ENCODE measurements at places on chromosomes 2 and 18. TPM values are rescaled to one million over a fixed set of nuclear protein-coding genes. Genes with fewer than 3 reads are reported as not detected.

Gene ANO7
- 6.9 TPM for total RNA-seq

Gene HOXD4
- not detected for total RNA-seq

Gene POTEF
- 0.24 TPM for total RNA-seq

Gene GPD2
- 43.1 TPM for total RNA-seq

Gene KCNS3
- total RNA-seq: 20.5 TPM

Gene CCDC141
- total RNA-seq: 21.6 TPM

Gene SOS1
- total RNA-seq: 27.0 TPM

Gene TRAPPC8
- 49.9 TPM for total RNA-seq

Gene AQP12B
- not detected for total RNA-seq

Gene NGEF
- 3.2 TPM for total RNA-seq

Gene ANKRD30B
- not detected for total RNA-seq

Gene IGFBP2
- 322 TPM for total RNA-seq

- DNase-seq: no peak
These were observed 56.2 kb downstream of the ETAA1 start for GRCh38 chr2:67453310-67453709.

GRCh38 chr2:6394276-6394675 lies 471.4 kb downstream of the CMPK2 start:
- DNase-seq: no peak

- no peak for DNase-seq
These were observed 150.6 kb downstream of the TXNL1 start for GRCh38 chr18:56487801-56488200.

DNA sequence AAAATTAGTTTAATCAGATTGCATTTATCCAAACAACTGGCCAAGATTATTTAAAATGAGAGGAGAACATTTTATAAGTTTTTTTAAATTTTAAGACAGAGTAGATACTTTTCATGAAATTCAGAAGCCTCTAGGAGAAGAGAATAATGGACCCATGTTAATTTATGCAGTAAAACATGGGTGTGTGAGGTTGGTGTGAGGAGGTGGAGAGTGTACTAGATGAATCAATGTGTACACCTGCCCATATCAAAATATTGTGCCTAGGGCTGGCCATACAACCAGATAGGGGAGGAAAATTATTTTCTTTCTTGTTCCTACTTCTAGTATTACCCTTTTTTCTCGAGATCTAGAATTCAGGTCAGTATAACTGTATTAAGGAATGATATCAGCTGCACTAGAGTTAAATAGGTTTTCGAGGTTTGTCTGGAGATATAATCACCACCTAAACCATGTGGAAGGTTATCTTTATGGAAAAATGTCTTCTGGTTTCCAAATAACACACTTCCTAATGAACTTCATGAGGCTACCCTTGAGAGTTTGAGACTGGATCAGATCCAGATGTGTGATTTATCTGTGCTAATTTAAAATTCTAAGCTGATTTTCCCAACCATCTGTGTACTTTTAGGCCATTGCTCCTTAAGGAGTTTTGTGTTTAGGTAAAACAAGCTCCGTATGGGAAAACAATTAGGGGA lies 37.6 kb downstream of the TMEM178A start:
- no peak for DNase-seq

- no peak for DNase-seq
These were observed 185.6 kb upstream of the SALL3 start for GRCh38 chr18:78794071-78794430.

GRCh38 chr2:170047331-170048065 lies 130.4 kb upstream of the MYO3B start:
- no peak for DNase-seq

- no peak for DNase-seq
These were observed 58.6 kb upstream of the DOCK10 start for GRCh38 chr2:225100856-225101294.

DNA sequence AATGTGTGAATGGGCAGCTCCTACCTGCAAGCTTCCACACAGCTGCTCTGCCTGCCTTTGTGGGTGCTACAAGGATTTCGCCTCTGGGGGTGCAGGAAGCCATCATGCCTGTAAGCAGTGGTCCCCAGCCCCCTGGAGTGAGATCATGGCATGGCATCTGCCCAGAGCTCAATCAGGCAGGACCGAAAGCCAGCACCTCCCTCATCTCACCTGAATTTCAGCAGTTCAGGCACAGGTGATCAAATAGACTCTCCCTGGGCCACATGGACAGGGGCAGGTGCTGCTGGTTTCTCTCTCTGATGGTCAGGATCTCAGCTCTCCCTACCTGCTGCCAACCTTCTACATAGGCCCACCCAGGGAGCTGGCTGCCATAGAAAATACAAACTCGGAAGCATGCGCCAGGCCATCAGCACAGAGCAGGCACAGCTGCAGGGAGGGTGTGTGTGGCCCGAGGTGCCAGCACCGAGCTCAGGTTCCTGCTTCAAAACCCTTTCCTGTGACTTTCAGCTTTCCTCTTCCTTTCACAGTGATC lies 133.2 kb upstream of the ID2 start:
- DNase-seq: no peak

GRCh38 chr2:82998781-82999180 lies 1460.3 kb downstream of the SUCLG1 start:
- DNase-seq: no peak

DNA sequence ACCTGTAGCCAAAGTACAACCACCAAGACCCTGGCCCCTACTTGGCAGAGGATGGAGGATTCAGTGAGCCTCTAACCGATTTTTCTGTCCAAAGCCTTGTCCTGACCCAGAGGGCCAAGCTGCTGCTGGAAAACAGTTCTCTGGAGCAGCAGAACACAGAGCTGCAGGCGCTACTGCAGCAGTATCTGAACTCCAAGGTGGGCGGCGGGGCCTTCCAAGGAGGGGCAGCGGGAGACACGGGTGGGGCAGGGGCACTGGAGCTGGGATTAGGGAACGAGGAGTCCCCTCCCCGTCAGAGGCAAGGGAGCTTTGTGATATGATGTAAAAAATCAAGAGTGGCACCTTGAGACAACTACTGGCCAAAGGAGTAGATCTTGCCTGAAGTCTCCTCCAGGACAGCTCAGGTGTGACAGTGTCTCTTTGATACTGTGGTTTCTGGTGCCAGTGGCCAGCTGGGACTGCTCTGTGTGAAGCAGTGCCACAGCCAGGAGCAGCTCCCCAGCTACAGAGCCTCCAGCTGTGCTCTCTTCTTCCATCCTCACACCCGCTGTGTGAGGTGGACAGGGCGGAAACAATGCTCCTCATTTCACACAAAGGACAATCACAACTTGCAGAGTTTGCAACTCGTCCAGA lies 22.8 kb downstream of the OTOF start:
- no peak for DNase-seq

DNA sequence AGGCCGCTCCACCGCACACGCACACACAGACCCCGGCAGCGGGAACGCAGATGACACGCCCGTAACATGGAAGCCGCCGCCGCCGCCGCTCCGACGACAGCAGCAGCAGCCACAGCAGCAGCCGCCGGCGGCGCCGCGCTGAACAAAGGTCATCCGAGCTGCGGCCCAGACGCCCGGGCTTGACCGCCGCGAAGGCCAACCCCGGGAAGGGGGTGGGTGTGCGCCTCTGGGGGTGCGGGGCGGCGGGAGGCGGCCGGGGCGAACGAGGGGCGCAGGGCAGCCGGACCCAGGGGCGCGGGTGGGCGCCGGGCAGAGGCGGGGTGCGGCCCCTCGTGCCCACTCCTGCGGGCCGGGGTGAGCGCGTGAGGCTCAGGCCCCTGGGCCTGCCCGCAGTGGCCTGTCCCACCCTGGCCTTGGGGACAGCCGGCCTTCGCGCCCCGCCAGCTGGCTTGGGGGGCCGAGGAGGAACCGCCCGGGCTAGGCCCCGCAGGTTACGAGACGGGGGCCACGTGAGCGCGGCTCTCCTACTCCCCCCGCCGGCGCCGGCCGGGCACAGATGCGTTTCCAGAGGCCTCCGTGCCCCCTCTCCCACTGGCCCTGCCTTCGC lies 1.0 kb upstream of the ZNF532 start:
- DNase-seq: no peak

DNA sequence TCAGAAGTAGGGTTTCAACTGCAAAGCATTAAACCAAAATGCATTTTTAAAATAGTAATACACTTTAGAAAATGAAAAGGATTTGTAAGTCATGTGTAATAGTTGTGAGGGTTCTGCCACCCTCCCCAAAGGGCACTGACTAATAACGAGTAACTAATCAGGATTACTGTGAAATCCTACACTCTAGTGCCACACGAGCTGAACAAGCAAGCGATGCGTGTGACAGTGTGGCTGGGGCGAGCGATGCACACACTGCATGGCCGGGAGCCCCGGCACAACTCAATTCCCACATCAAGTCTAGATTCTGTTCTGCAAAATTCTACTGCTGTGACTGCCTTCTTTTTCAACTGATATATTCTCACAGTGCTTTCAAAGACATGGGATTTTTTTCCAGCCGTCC lies 156.4 kb downstream of the SEPTIN10 start:
- DNase-seq: no peak

- no peak for DNase-seq
These were observed 33.7 kb upstream of the RNF152 start for GRCh38 chr18:61926532-61926931.

- DNase-seq: no peak
These were observed 1466.3 kb downstream of the DPP10 start for GRCh38 chr2:115908731-115909130.

DNA sequence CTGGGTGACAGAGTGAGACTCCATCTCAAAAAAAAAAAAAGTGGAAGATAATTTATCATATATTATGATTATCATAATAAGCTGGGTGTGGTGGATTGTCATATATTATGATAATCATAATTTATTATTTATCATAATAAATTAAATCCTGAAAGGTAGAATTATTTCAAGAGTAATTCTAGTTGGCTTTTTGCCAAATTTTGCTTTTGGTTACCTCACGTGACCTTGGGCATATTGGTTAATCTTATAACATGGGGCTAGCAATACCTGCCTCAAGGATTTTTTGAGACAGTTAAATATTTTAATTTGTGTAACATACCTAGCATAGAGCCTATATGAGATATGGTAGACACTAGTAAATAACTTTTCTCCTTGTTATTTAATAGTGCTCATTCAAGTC lies 111.3 kb upstream of the TTC27 start:
- DNase-seq: no peak

DNA sequence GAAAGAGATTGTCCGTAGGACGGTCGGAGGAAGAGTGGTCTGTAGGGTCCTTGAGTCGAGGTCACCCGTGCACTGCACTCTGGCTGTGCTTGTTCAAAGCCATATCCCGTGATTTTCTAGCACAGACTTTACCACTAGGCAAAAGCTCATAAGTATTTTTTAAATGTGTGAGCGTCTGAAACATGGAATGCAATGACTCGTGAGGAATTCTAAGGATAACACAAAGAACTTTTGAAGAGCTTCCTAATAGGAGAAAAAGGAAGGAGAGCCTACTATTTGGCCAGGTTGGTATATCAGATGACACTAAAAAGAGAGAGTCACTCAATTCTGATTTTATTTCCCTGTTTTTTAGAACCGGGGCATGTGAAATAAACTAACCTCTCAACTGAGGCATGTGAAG lies 68.3 kb downstream of the CD28 start:
- DNase-seq: no peak

GRCh38 chr2:41877114-41877678 lies 170.6 kb upstream of the PKDCC start:
- DNase-seq: no peak

DNA sequence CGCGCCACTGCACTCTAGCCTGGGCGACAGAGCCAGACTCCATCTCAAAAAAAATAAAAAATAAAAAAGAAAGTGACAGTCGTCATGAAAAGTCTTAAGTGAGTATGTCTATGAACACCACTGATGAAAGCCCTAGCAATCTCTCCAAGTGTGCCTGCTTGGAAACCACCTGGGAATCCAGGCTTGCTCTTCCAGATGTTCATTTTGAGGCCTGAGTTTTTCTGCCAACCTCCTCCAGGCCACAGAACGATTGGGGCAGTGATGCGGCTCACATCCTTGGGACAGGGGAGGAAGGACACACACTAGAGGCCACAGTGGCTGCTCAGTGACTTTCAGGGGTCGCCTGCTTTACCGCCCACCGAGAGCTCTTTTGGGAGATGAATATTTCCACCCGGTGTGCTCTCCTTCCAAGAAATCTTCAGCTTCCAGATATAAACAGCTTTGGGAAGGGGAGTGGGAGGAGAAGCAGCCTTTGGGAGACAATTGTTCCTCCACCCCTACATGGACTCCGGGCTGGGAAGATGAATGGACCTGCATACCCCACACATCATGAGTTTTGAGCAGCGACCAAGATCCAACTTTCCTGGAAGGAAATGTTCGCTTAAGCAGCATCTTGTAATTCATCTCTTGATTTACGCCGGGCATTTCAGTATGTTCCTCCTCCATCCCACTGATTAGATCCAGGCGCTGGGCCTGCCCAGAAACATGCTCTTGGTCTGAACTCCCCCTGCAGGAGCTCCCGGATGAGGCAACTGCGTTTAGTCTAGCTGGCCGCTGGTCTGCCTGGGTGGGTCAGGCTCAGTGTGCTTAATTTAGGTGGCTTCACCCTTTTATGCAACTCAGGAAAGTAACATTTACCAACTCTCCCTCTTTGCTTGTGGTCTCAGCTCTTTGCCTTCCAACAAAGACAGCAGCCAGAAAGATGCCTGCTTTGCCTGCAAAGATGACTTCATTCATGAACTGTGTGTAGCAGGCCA lies 6.2 kb upstream of the ARMC9 start:
- peak; percentile 64 for DNase-seq

GRCh38 chr2:84424152-84424551 lies 34.9 kb downstream of the SUCLG1 start:
- no peak for DNase-seq

- DNase-seq: no peak
These were observed 215.3 kb upstream of the SESTD1 start for GRCh38 chr2:179479947-179480346.

- DNase-seq: no peak
These were observed 54.5 kb downstream of the MFSD6 start for GRCh38 chr2:190462611-190463010.

- DNase-seq: no peak
These were observed 38.8 kb upstream of the TMEM18 start for GRCh38 chr2:715854-716560.

- DNase-seq: no peak
These were observed 6.0 kb upstream of the SLC35F6 start for GRCh38 chr2:26757873-26758789.

DNA sequence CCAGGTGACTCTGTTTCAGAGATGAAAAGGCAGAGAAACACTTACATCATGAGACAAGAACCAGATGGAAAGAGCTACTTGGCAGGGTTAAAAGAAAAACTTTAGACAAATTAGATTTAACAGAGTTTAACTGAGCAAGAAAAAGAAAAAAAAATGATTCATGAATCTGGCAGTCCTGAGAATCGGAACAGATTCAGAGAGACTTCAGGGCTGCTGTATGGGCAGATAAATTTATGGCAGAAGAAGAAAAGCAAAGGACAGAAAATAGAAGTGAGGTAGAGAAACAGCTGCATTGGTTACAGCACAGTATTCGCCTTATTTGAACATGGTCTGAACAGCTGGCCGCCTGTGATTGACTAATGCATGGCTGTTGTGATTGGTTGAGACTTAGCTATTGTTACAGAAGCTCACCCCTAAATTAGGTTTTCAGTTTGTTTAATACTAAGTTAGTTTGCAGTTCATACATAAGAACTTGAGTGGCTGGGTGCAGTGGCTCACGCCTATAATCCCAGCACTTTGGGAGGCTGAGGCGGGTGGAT lies 43.0 kb upstream of the RHOB start:
- no peak for DNase-seq
